Astrocyte of the spinal cord (primary cell): ENCODE measurements at places on chromosomes 16 and 17.
A peak's percentile ranks its signal among the peaks of the same experiment; 100 is the strongest.

DNA sequence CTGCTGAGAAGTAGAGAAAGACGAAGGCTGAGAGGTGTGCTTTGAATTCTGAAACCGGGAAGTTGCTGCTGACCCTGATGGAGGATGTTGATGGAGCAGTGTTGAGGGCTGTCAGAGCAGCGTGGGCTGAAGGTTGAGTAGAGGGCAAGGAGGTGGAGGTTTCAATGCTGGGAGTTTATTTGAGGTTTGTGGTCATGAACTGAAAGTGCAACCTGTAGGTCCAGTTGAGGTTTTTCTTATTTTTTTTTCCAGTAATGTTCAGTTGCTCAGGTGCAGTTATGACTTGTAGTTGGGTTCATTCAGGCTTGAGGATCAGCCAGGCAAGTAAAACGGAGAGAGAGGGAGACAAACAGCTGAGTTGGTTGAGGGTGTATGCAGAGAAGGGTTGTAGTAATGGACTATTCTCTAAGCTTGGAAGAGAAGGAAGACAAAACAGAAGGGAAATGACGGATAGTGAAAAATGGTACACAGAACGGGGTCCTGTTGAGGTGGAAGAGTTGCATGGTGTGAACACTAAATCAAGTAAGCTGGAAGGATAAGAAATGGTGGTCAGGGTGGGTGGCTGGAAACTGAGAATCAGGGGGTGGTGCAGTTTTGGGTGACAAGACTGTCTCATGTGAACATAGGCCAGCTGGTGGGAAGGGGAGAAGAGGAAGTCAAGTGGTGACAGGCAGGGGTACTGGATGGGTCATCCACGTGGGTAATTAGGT, 8.7 kb upstream of the UBE2G1 start:
- no peak for DNase-seq

GRCh38 chr16:86342161-86342834, 168.0 kb upstream of the FOXF1 start:
- no peak for DNase-seq

GRCh38 chr17:67491681-67492024, 114.6 kb downstream of the PITPNC1 start:
- DNase-seq: no peak

DNA sequence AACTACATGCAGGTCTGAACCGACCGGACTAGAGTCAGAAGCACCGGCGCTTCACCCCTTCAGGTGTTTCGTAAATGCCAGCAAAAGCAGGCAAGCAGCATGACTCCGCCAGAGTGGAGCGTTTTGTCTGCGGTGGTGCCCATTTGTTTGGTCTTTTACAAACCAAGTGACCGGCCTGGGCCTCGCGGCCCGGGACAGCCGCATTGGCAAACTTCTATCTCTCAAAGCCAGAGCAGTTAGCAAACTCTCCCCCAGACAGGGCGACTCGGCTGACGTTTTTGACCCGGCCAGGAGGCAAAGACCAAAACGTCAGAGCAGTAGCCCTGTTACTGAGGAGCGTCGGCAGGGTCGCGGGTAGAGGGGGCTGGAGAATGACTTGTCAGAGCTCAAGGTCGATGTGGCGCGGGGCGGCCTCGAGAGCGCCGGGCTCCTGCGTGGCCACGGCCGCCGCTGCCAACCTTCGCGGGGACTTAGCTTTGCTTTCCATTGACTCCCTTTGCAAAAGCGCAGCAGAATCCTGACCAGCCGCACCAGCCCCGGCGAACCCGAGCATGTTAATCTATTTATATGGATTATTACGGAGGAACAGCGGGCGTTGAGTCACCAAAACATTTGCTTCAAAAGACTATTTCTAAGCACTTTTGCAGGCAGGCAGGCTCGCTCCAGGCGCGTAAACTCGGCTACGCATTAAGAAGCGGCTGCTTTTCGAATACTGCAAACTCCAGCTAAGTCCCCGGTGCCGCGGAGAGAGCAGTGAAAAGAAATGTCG, 763 bp upstream of the SOX9 start:
- DNase-seq: peak; percentile 92

- peak; percentile 54 for DNase-seq
These were observed 23.9 kb downstream of the LGALS9 start for GRCh38 chr17:27654654-27655524.

- peak; percentile 30 for DNase-seq
These were observed 112.2 kb downstream of the VPS53 start for GRCh38 chr17:602436-602835.

DNA sequence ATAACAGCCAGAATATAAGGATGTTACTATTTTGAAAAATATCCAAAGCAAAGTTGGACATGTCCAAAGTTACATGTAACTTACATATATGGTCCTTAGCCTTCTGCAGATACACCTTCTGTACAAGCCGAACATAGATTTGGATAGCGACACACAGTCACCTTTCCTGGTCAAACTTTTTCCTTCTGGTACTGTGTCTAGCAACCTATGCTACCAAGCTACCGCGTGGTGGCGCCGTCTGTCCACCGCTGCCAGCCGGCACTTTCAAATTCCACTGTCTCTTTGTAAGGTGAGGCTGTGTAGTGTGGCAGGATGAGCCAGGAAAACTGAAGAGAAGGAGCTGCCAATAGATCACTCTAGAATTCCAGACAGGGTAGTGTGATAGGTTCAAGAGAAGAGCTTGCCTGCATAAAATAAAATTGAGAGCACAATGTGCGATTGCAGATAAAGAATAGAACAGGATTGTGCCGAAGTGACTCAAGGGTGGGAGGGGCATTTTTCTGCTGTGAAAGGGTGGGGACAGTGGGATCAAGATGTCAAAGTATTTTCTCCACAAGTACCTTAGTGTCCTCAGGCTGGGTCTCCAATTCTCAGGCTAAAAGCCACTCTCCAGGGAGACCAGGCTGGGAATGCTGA, 366.9 kb downstream of the SLC39A11 start:
- peak; percentile 70 for DNase-seq

DNA sequence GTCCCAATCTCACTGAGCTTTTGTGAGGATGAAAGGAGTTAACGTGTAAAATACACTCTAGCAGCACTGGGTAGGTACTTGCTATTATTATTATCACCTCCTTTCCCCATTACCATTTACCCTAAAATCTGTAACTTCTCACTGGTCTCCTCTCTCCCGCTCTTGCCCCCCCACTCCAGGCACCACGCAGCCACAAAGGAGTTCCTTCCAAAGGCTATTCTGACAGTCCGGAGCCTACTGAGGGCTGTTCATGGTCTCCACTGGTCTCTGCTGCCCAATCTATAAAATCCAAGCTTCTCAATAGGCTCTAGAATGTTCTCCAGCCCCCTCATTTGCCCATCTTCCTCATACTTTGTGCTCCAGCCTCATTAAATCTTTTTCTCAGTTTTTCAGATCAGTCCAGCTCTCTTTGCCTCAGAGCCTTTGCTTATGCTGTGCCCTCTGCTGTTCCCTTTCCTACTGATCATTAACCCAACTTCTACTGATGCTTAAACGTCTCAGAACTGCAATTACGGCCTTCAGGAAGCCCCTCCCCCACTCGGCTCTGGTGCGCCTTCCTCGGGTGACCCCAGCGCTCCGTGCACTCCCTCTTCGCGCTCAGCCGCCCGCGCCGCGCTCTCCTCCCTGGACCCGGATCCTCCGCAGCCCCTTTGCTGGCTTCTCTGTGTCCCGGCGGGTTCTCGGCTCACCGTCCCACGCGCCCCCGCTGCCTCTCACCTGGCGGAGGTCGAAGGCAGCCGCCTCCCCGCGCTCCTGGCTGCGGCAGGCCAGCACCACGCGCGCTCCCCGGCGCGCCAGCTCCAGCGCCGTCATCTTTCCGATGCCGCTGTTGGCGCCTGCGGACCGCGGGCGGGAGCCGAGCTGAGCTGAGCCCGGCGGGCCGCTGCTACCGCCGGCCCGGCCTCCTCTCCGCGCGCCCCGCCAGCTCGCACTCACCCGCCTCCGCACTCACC, 737 bp downstream of the DHRS13 start:
- no peak for DNase-seq

DNA sequence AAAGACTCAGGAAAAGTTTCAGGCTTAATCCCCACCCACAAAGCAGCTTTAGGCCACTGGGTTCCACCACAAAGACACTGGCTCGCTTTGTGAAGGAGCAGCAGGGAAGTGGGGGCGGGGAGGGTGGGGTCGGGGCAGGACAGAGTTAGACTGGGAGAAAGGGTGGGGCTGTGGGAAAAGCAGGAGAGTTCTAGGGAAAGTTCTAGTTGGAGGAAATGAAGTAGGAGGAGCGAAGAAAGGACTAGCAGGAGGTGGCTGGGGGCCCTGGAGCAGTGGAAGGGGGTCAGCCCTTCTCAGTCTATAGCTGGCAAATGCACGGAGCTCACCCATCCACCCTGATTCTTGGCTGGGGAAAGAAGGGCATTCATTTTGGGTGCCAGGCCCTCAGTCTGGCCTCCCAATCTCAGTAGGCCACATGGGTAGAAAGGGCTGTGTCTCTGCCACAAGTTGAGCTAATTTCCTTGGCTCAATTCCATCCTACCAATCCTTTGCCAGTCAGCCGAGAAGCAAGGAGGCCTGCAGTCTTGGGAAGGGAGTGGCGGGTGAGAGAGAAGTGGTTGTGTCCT, 4.6 kb downstream of the INPP5K start:
- no peak for DNase-seq

- DNase-seq: no peak
These were observed 19.8 kb upstream of the PIK3R6 start for GRCh38 chr17:8887301-8887700.

DNA sequence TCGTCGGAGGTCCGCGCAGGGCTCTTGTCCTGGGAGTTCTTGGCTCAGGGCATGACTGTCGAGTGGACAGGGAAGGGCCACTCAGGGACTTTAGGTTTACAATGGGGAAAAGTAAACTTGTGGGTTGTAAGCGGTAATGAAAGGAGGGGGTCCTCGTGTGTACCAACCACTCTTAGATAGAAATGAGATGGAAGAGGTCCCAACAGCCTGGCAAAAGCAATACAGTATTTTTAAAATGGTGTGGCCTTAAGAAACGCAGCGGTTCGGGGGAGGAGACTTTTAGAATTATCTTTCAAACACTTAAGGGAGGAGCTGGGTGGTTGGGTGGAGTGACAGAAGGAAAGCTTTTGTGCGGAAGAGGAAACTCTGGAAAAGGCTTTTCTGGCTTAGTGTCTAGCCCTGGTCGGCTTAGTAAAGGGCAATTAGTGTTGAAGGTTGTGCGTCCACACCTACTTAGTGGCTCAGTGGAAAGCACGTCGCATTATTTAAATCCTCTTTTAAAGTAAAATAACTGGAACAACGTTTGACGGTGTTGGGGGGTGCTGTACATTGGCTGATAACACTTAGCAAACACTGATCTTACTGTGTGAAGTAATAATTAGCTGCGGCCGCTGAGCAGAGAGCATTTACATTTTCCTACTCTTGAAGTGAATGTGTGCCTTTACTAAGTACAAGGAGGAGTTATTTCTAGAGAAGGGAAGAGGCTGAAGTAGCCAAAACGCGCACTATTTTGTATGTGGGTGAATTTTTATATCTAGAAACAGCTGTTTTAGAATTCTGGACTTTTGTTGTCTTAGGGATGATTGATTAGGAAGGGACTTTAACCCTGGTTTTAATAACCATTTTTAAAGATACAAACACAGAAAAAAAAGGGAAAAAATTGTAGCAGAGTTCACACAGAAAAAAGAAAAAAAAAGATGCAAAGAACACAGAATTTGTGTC, 1.0 kb downstream of the WSB1 start:
- DNase-seq: peak; percentile 90

- DNase-seq: peak; percentile 24
These were observed 29.5 kb downstream of the NPLOC4 start for GRCh38 chr17:81607431-81607830.

DNA sequence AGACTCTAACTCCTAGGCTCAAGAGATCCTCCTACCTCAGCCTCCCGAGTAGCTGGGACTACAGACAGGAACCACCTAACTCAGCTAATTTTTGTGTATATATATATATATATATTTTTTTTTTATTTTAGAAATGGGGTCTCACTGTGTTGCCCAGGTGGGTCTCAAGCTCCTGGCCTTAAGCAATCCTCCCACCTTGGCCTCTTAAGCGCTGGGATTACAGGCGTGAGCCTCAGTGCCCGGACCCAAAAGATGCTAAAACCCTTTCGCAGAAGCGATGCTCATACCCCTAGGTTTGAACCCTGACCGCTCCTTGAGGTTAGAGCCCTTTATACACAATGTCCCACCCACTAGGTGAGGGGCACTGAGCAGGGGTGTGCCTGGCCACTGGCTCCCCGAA, 2.2 kb upstream of the CLDN9 start:
- DNase-seq: no peak

DNA sequence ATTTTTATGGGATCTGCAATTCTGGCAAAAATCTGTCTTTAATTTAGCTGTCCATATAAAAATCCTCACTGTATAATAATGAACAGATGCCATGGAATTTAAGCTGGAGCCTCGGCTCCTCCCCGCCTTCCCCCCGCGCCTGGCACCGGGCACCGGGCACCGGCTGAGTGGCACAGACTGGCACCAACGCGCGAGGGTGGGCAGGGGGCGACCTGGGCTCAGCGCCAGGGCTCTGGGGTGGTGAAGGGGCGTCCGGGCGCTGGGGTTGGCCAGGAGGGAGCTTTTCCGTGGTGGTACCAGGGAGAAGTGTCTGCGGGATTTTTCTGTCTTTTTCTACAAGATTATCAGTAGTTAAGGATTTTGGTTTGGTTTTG, 9.1 kb downstream of the NEUROD2 start:
- no peak for DNase-seq

GRCh38 chr16:11520442-11520841, 66.3 kb downstream of the LITAF start:
- no peak for DNase-seq

DNA sequence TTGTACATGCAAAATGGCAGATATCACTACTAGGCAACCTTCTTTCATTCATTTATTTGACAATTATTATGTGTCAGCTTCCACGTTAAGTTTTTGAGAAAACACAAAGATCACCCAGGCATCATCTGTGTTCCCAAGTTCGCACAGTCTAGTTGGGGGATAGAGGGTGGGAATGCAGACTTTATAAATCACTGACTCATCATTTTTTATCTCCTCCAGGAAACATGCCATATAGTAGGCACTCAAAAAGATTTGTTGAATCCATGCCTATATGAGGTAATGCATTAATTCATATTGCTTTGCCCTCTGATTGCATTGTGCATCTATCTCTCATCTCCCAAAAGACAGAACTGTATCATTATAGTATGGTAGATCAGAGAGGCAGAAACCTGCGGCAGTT, 196.8 kb upstream of the TOX3 start:
- no peak for DNase-seq

DNA sequence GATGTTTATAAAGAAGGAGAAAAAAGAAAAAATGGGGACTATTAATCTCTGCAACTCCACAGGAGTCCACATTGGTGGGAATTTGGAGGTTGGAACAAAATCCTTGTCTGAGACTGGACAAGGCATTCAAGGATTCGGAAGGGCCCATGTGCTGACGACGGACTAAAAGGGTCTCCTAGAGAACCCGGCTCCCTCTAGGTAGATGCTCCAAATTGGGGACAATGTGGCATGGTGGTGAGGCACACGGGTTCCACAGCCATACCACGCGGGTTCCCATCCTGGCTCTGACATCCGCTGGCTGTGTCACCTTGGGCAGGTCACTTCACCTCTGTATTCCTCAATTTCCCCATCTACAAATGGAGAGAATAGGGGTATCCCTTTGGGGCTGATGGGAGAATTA, 227.4 kb downstream of the C16orf78 start:
- DNase-seq: no peak

GRCh38 chr17:5299383-5299782, 17.3 kb downstream of the RABEP1 start:
- DNase-seq: no peak

GRCh38 chr17:72294487-72294893, 173.7 kb downstream of the SOX9 start:
- no peak for DNase-seq

GRCh38 chr17:70825321-70826125, 656.2 kb downstream of the KCNJ2 start:
- no peak for DNase-seq

- no peak for DNase-seq
These were observed 18.1 kb upstream of the DHX40 start for GRCh38 chr17:59547131-59547915.
